ENCODE measurements at places on chromosomes 7 and 10.

DNA sequence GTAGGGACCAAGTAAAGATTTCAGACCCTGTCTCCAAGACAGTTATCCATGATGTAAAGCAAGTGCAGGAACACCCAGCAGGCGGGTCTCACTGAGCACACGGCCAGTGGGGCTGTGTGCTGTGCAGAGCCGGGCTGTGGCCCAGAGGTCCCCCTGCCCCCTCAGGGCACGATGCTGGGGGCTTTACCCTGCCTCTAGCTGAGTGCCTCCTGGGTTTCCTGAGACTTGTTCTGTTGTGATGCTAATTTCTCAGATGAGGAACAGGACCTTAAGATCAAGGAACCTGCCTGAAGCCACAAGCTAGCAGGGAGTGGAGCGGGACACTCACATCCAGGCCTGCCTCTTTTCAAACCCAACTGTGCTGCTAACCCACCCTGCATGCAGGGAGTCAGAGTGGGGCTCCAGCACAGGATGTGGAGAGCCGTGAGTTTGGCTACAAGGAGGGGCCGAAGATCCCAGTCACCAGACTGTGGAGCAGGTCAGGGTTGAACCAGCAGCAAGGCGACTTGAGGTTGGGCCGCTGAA is 76.1 kb upstream of the LYZL2 start:
- no peak for DNase-seq

DNA sequence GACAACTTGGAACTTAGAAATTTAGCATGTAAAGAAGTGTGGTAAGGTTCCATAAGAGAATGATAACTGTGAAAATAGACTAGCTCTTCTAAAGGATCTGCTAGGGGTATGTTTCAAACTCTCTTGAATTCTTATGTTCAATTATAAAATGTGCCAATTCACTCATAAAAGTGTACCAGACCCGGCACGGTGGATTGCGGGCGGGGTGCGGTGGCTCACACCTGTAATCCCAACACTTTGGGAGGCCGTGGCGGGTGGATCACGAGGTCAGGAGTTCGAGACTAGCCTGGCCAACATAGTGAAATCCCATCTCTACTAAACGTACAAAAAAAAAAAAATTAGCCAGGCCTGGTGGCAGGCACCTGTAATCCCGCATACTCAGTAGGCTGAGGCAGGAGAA is 105.4 kb upstream of the CAV2 start:
- no peak for DNase-seq

DNA sequence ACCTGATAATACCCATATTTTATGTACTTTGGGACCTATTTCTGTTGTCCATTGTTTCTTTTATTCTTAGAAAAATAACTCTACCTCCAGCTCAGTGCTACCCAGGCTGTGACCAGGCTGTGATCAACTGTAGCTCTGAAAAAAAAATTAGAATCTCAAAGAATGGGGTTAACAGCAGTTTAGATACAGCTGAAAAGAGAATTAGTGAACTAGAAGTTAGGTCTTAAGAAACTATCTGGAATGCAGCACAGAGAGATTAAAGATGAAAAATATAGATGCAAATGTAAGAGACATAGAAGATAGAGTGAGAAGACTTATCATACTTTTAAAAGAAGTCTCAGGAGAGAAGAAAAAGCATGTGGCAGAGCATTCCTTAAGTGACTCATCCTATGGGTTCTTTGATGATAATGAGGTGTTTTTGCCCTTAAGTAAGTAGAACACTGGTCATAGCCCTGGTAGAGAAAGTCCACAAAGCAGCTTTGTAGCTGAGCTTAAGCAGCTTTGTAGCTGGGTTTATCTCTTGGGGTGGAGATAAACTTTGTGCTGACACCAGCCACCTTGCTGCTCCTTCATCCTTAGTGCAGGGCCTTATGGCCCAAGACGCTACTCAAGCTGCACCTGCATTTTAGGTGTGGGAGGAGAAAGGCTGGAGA is 27.3 kb upstream of the SFRP5 start:
- DNase-seq, result no peak

GRCh38 chr7:116461500-116461899 is 38.0 kb upstream of the CAV2 start:
- DNase-seq, result no peak

GRCh38 chr10:111600772-111601171 is 523.9 kb downstream of the ADRA2A start:
- DNase-seq, result no peak

GRCh38 chr10:7756360-7756992 is 31.3 kb downstream of the KIN start:
- no peak for DNase-seq

DNA sequence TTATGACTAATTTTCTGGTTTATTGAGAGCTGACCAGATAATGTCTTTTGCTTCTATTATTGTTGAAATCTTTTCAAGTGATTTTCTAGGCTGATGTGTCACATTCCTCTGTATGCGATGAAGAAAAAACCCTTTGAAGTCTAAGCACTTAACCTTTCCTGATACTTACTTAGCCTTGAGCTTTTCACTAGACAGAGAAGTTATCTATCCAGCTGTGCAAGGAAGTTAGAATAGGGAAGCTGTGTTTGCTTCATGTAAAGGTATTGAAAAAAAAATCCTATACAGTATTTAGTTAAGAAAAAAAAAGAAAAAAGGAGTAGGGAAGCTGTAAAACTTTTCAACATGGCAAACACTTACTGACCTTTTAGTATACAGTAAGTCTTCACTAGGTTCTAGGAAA is 117.6 kb upstream of the DNAJB12 start:
- no peak for DNase-seq

- no peak for DNase-seq
Measured at GRCh38 chr7:65250697-65251395, 122.8 kb upstream of the ZNF92 start.

DNA sequence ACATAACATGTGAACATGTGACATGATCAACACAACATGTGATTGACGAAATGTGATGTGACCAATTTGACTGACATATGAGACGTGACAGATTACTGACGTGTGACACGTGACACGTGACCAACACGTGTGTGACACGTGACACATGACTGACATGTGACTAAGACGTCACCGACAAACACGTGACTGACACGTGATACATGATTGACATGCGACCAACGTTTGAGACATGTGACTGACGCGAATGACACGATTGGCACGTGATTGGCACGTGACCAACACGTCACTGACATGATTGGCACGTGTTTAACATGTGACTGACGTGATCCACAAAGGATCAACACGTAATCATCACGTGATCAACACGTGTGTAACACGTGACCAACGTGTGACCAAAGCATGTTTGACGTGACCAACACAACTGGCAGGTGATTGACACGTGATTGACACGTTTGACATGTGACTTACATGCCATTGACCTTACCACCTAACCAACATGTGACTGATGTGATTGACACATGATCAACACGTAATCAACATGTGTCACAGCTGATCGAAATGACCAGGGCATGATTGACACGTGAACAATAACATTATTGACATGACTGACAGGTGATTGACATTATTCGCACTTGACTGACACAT is 23.7 kb downstream of the CRPPA start:
- DNase-seq, result no peak

GRCh38 chr10:118835682-118836326 is 81.0 kb upstream of the CACUL1 start:
- no peak for DNase-seq

- no peak for DNase-seq
Measured at GRCh38 chr10:997266-998022, 9.2 kb downstream of the GTPBP4 start.

GRCh38 chr7:129401967-129402860 is 32.0 kb upstream of the STRIP2 start:
- DNase-seq, result no peak

DNA sequence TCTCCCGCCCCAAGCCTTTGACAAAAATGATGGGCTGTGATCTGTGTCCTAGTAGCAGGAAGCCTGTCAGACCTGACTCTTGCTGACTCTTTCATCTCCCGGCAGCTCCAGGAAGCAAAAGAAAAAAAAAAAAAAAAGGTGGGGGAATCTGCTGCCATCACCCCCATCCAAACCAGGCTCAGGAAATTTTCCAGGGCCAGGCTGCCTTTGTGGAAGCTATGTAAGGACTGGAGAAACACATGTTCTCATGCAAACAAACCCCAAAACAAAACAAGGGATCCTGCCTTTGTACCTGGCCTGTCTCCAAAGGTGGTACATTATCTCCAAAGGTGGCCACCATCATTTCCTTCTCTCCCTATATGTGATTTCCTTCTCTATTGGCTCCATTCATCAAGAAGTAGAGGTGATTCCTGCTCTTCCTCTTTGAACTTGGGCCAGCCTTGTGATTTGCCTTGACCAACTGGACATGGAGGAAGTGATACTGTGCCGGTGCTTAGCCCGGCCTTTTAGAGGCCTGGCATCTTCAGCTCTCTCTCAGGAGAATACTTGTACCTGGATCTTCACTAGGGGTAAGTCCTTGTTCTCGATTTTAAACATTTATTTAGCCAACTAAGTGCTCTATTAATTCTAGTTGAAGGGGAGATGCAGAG is 192.2 kb upstream of the SVIL start:
- DNase-seq, result no peak

DNA sequence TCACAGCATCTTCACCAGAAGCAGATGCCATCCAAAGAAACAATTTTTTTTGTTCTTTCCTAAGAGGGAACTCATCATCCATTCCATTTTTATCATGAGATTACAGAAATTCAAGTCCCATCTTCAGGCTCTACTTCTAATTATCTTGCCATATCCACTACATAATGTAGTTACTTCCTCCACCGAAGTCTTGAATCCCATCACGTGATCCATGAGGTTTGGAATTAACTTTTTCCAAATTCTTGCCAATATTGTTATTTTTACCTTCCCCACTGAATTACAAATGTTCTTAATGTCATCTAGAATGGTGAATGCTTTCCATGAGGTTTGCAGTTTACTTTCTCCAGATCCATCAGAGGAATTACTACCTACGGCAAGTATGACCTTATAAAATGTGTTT is 1014.7 kb upstream of the LRRN3 start:
- no peak for DNase-seq

GRCh38 chr7:132051311-132051710 is 494.9 kb upstream of the PODXL start:
- DNase-seq, result no peak

GRCh38 chr7:105219771-105220160 is 169.0 kb downstream of the SRPK2 start:
- DNase-seq, result no peak

DNA sequence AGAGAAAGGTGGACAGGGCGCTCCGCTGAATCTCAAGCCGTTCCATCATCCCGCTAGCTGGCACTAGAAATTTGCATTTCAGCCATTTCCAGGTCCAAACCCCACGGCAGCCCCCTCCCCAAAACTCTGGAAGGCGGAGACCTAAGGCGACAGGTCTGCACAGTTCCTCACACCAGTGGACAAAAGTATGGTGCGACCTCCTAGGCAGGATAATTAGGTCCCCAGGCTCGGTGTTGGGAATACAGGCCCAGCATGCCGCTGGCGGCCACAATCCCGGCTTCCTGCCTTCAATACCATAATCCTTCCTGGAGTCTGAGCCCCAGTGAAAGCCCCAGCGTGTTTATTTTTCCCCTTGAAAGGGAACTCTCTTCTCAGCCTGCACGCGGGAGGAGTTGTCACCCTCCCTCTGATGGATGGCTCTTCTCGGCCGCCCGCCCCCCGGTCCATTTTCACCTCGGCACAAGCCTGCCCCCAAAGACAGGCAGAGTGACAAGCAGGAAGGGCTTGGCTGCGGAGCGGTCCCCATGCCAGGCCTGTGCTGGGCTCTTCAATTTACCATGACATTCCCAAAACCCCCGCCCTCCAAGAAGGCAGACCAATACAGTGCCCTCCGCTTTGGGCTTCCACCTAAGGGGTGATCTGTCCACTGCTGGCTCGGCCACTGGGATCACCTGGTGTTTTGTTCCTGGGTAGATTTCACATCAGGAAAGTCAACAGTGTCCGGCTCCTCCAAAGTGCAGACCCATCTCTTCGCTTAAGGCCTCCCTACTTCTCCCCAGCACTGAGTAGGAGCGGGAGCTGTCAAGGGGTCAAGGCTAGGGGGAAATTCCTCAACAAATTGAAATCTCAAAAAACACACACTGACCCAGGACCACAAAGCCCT is 2.2 kb downstream of the FGFR2 start:
- DNase-seq, result peak; percentile 70

All from left hindlimb (tissue), 1 donor.